ENCODE measurements at places on chromosomes 4 and X. TPM values are rescaled to one million over a fixed set of nuclear protein-coding genes. Genes with fewer than 3 reads are reported as not detected.

The NAAA gene
- total RNA-seq: 49.1 TPM

The FAAH2 gene
- total RNA-seq: 0.25 TPM

The ADH1B gene
- total RNA-seq: 4,233 TPM

The VEGFC gene
- 42.1 TPM for total RNA-seq

The SHROOM2 gene
- total RNA-seq: 0.25 TPM

The USP26 gene
- total RNA-seq: not detected

The CFAP47 gene
- not detected for total RNA-seq

All from aortic smooth muscle cell (primary cell).